Fibroblast of skin of right biceps (primary cell): ENCODE measurements at places on chromosomes 4 and X.

DNA sequence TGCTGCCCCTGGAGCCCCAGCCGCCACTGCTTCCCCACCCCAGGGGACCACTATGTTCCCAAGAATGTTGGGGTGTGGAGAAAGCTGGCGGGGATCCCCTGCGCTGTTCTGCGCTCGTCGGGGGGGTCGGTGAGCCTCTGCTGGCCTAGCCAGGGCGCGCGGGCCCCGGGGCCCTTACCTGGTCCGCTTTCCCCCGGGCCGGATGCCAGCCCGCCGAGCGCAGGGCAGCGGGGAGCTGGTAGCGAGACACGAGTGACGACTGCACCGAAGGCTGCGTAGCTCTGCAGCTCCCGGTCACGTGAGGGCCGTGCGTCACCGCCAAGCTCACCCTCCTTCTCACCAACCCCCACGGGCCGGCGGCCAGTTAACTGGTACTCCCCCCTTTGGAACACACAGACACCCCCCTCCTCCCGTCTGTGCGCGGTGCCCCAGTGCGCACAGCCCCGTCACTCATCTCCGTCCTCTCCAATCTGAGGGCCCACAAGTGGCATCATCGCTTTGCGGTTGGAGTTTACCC lies at the start of gene BEX1:
Gene BEX1 (minus strand): TSS at position 254 of the 517 bp plus-strand sequence. CDS start 897 bp downstream, outside the sequence.
- peak; percentile 34 for DNase-seq

GRCh38 chr4:124329134-124329533 lies 383.4 kb downstream of the ANKRD50 start:
- no peak for DNase-seq

- no peak for DNase-seq
These were observed 90.8 kb downstream of the DCTD start for GRCh38 chr4:182826391-182826790.

GRCh38 chrX:56762220-56762619 lies 33.2 kb downstream of the NBDY start:
- no peak for DNase-seq

DNA sequence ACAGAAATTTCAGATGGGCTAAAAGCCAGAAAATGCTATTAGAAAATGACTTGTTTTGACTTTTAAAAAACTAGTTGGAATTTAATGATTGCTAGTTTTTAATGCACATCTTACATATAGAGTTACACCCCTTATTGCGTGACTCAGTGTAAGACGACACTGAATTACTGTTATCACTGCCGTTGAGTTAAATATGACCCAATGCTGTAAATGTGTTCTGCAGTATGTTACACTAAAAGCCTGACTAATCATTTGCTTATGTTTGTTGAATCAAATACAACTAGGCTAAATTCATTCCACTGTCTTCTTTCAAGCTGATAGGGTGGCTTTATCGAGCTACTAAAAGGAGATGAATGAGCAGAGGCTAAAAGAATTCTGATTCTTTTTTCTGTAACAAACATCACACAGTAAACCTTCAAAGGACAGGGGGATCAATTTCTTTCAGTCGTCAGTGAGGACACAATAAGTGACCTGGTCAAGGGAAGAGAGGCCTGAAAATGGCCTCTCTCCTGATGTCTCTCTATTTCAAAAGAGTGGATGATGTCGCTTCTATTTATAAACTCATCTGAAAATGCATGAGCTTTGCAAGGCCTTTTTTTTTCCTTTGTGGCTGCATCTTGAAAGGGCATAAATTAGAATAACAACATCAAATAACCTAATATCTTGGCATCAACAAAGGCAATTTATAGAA lies 142.2 kb upstream of the KCNIP4 start:
- DNase-seq = peak; percentile 55

DNA sequence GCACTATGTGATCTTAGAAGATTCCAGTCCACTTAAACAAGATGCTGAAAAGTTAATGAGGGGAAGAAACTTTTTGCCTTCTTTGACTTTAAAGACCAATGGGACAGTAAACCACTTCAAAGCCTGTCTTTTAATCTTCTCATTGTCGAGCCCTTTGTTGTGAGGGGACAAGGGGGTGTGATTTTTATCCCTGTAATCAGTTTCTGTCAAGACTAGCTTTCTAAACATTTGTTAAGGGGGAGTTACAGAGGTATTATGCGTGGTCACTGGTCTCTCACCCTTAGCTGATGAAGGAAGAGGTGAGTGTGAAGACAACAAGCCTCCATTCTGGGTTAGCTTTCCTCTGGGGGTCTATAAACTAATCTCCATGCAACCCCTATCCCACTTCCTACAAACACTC lies 409.3 kb downstream of the ARHGAP24 start:
- DNase-seq = no peak

DNA sequence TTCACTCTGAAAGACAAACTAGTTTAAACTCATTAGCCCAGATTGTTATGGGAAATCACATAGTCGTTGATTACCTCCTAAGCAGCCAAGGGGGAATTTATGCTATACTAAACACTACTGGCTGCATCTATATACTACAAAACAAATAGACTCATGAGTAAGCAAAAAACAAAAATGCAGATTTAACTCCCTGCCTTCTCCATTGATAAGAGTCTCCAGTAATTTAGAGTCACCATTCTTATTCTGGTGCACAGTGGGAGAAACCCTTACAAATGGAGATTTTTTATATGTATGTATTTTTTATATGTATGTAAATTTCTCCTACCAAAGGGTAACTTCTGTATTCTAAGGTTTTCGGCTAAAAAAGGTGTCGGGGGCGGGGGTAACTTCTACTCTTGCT lies 126.6 kb downstream of the PLS3 start:
- DNase-seq = no peak

- DNase-seq = no peak
These were observed 18.7 kb downstream of the NAT8L start for GRCh38 chr4:2077537-2078460.

- no peak for DNase-seq
These were observed 40.3 kb downstream of the AFAP1 start for GRCh38 chr4:7899184-7899869.

DNA sequence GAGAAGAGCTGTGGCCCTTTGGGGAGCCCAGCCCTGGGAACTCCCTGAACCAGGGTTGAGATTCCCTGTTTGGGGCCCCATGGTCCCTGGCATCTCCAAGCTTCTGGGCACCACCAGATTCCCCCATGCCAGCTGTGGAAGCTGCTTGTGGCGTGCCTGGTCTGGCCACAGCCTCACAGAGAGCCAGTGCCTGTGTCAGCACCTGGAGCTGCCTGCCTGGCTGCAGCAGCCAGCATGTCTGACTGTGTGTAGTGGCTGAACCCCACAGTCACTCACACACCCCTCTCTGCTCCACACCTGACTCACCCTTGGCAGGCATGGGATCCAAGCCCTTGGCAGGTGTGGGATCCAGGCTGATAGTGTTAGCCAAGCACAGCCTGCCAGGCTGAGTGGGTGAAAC lies 97.2 kb upstream of the GALNTL6 start:
- DNase-seq = no peak

- DNase-seq = peak; percentile 51
These were observed 152.5 kb upstream of the STX18 start for GRCh38 chr4:4694296-4694772.

DNA sequence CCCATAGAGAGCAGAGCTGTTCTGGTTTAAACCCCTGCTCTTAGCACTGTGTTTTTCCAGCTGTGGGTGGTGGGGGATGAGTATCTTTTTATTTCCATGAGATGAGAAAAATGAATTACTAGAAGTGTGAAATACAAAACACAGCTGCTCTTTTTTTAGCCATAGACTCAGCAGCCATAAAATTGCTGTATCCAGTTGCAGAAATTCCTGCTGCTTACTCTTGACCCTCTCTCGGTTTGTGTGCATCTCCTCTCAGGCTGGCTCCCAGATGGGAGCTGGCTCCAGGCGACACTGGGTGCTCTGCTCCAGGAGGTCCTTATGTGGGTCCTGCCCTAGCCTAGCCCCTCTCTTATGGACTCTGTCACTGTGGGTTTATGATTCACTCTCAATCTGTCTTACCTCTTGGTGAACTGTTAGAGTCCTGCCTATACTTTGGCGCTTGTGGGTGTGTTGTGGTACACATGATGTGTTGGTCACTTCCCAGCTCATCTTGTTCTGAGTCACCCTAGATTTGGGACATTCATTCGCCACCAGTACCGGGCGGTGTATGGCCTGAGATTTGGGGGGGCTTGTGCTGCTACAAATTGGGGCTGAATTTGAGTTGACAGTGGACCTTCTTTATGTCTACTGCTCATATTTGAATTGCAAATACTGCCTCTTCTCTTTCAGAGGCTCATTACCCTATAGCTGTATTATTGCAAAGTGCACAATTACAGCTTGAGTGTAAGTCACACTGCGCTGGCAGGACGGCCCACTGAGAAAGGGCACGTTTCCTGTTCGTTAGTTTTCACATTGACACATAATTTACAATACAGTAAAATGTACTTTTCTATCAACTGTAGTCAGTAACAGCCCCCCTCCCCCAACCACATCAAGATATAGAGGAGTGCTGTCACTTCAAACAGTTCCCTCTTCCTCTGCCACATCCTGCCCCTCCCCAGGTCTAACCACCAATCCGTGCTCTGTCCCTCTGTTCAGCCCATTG lies 46.9 kb upstream of the MSANTD1 start:
- peak; percentile 49 for DNase-seq

DNA sequence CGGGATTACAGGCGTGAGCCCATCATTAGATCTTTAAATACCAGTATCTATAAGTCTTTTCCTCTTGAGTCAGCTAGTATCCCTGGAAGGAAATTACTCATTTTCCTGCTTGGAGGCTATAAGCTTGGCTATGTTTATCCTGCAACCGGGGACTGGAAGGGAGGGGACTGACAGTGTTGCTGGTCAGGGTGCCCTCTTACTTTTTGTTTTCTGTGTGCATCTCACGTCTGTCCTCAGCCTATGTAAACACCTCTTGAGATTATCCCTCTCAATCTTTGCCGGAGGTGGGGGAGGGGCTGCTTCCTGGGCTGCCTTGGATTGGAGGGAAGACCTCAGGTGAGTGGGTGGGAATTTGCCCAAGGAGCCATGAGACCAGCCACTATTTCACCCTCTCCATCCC lies 37.0 kb downstream of the HTT start:
- DNase-seq = peak; percentile 71

DNA sequence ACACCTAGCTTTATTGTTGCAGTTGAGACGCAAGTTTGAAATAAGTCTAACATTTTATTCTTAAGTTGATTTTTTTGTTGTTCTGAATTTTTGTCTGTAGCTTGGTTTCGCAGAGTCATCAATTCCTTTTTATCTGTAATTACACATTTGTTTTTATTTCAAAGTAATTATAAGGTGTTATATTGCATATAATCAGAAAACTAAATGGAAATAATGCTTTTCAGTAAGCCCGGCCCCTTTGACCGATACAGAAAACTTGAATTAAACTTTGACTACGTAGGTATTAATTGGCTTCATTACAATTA lies 2.1 kb downstream of the KDM6A start:
- DNase-seq = no peak

GRCh38 chrX:95949588-95949987 lies 735.1 kb upstream of the DIAPH2 start:
- no peak for DNase-seq

- DNase-seq = peak; percentile 51
These were observed 18.8 kb downstream of the SPACA5 start for GRCh38 chrX:48025561-48025960.

DNA sequence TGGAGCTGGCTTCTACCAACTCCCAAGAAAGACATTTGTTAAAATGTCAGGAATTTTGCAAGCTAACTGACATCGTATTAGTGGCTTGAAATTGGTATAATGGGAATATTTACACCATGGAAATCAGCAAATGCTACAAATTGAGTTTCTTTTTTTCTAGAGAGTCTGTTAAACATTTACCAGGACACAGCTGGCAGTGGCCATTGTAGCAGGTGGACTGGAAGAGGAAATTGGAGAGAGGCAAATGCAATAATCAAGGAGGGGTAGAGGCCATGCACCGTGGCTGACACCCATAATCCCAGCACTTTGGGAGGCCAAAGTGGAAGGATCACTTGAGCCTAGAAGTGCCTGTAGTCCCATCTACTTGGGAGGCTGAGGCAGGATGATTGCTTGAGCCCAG lies 32.9 kb upstream of the TSR2 start:
- no peak for DNase-seq

DNA sequence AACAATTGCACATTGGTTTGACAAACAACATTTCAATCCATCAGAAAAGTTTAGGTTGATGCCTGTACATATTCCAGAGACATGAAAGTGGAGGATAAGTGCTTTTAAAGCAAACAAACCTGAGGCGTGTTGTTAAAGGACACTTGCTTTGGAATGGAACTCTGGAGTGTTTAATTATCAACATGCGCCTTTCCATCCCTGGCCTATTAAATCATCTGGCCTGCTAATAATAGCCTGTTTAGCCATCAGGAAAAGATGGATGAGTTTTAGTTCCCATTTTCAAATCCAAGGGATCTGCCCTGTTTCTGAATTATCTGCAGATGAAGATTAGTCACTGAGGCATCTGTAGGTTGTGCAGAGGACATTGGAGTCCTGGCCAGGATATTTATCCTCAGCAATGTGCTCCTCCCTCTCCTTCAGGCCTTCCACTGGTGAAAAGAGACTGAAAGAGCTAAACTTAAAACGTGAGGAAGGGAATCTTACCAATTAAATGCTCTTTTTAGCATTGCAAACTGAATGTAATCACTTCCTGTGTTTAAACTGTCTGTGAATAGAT lies 388.9 kb downstream of the PPARGC1A start:
- no peak for DNase-seq

DNA sequence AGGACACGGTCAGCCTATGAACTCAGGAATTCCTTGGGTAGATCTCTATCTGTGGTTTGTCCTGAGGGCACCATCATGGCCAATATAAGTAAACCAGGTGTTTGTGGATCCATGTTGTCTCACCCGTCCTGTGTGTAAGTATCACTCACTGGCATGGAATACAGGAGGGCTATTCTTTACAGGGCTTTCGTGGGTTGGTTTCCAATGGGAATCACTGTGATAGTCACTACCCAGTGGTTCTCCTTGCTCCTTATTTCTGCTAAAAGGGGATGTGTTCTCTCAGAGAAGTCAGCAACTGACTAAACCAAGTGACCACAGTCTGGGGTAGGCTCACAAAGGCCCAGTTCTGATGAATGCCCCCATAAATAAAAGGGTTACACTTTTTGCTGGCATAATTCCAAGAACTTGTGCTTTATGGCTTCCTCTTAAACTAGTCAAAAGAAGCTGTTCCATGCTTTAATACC lies 236.7 kb upstream of the JADE1 start:
- DNase-seq = no peak

GRCh38 chr4:188015025-188015940 lies 19.7 kb downstream of the ZFP42 start:
- no peak for DNase-seq

DNA sequence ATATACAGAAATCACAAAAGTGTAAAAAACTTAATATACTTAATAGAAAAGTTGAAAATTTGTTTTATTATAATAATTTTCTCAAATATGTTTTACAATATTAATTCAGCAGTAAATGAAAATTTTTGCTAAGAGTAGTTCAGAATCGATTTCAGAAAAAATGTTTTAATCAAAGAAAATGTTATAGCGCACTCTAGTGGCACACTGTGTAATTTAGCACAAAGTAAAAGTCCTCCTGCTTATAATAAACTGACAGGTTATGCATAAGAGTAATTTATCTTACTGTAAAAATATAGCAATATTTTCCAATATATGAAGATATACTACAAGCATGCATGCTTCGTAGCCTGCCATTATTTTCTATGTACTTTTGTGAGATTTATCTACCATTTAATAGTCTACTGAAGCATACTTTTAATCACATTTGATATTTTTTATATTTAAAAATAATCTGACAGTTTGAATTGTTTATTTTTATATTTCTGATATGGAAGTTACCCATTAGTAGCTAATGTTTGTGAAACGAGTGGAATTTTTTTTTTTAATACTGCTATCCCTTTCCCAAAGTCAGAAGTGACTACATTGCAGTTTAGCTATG lies 217.9 kb upstream of the KLHL4 start:
- DNase-seq = no peak

GRCh38 chr4:35653451-35653850 lies 590.9 kb downstream of the ARAP2 start:
- DNase-seq = no peak

- DNase-seq = no peak
These were observed 24.3 kb downstream of the HSD17B11 start for GRCh38 chr4:87366521-87367162.
